ENCODE measurements at places on chromosomes 4 and X.
A peak's percentile ranks its signal among the peaks of the same experiment; 100 is the strongest.

GRCh38 chr4:48248559-48248953, 21.1 kb downstream of the TEC start:
- DNase-seq, result no peak

GRCh38 chr4:151948351-151949016, 187.7 kb upstream of the GATB start:
- DNase-seq, result no peak

DNA sequence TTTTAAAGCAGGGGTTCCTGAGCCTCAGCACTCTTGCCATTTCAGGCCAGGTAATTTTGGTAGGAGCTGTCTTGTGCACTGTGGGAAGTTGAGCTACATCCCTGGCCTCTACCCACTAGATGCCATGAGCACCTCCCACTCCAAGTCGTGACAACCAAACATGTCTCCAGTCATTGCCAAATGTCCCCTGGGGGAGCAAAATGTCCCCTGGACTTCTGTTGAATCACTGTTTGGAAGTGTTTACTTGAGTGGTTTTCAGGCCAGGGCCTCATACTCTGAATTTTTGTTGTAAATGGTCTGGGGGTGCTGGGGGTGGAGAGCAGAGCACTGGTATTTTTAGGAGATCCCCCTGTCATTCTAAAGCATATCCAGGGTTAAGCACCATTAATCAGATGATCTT, 3.2 kb downstream of the PDK3 start:
- DNase-seq, result no peak

GRCh38 chr4:57308301-57308700, 198.1 kb upstream of the IGFBP7 start:
- DNase-seq, result no peak

- DNase-seq, result no peak
These were observed 341.2 kb upstream of the BOD1L1 start for GRCh38 chr4:13968723-13969122.

GRCh38 chr4:67694662-67695061, 6.3 kb downstream of the UBA6 start:
- DNase-seq, result no peak

GRCh38 chr4:177302371-177303100, 7.1 kb upstream of the NEIL3 start:
- DNase-seq, result no peak

GRCh38 chr4:55854129-55854528, 681 bp downstream of the EXOC1 start:
- no peak for DNase-seq

DNA sequence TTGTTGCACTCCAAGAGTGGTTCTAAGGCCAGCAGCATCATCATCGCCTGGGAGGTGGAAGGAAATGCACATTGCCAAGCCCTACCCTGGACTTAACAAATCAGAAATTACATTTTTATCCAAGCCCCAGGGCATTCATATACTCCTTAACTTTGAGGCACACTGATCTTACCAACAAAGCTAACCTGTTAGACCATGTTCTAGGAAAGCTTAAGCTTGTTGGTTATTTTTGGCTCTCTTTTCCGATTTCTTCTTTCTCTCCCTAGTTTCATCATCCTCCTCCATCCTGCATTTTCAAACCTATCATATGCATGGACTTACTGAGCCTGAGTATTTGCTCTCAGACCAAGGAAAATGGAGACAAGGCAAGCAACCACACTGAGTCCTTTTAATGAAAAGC, 133.4 kb downstream of the OPHN1 start:
- DNase-seq, result no peak

GRCh38 chr4:113385281-113385899, 335.9 kb downstream of the ANK2 start:
- no peak for DNase-seq

GRCh38 chrX:25285598-25285997, 269.8 kb upstream of the ARX start:
- DNase-seq, result no peak

DNA sequence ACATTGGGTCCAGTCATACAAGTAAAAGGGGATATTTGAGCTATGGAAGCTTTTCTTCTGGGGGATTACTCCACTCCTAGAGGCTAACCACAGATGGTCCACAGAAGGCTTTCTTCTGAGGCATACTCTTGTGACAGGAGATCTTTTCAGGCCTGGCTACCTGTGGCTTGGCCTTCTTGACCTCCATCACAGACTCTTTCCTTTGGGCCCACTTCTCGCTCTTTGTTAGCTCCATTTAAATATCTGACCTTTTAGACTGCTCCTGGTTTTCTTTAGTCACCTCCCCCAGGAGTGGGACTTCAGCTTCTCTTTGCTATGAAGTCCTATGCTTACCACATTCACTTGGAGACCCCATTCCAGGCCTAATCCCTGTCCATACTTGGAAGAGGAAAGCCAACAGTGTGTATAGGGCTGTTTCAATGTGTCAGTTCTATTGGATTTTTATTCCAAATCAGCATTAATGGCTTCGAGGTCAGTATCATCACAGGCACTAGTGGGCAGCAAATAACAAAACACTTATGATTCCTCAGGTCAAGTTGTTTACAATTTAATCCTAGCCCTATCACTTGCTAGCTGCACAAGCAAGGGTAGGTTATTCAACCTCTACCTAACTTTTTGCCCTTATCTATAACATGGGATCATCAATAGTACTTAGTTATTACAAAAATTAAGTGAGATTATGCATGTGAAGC, 26.3 kb downstream of the GPC3 start:
- no peak for DNase-seq

- no peak for DNase-seq
These were observed 219.4 kb downstream of the EPHA5 start for GRCh38 chr4:65450899-65451298.

- DNase-seq, result no peak
These were observed 10.2 kb downstream of the EDA start for GRCh38 chrX:69626129-69626528.

DNA sequence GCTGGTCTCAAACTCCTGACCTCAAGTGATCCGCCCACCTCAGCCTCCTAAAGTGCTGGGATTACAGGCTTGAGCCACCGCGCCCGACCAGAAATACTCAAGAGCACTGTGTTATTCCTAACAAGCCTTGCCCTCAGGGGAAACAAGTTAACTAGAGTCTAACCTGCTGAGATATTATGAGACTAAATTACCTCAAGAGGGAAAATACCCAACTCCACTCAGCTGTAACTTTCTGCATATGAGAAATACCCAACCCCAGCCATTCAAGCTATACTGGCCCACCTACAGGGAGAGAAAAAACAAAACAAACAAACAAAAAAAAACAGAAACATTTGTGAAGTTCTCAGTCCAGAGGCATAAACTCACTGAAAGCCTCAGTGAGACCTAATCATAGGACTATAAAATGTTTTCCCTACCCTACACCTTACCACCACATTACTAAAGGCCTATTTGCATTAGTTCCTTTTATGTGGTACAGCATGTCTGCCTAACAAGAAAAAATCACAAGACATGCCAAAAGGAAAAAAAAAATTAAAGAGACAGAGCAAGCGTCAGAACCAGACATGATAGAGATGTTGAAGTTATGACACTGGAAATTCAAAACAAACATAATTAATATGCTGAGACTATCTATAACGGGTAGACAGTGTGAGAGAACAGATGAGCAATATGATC, 876.0 kb downstream of the FSTL5 start:
- no peak for DNase-seq

DNA sequence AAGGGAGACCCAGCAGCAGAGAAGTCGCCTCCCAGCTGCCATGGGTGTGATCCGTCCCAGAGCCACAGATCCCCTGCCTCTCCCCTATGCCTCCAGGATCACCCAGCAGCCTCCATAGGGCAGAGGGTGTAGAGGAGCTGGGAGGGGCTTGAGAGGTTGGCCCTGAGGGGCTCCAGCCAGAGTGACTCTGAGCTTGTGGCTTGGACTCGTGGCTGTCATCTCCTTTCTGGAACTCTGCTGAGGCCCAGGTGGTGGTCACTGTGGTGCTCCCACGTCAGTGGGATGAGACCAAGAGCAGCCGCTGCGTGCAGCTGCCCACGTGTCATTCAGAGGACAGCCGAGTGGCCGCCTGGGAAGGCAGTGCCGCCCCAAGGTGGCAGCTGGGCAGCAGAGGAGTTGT, 4.2 kb downstream of the TACC3 start:
- DNase-seq, result no peak

DNA sequence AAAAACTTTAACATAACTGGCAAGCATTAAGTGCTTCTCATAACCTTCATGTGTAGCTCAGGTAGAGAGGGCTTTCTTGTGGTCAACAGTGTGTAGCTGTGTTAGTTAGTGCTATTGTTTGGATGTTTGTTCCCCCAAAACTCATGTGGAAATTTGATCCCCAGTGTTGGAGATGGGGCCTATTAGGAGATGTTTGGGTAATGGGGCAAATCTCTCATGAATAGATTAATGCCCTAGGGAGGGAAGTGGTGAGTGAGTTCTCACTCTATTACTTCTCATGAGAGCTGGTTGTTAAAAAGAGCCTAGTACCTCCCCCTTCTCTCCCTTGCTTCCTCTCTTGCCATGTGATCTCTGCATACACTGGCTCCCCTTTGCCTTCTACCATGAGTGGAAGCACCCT, 16.5 kb upstream of the SLC25A43 start:
- no peak for DNase-seq

DNA sequence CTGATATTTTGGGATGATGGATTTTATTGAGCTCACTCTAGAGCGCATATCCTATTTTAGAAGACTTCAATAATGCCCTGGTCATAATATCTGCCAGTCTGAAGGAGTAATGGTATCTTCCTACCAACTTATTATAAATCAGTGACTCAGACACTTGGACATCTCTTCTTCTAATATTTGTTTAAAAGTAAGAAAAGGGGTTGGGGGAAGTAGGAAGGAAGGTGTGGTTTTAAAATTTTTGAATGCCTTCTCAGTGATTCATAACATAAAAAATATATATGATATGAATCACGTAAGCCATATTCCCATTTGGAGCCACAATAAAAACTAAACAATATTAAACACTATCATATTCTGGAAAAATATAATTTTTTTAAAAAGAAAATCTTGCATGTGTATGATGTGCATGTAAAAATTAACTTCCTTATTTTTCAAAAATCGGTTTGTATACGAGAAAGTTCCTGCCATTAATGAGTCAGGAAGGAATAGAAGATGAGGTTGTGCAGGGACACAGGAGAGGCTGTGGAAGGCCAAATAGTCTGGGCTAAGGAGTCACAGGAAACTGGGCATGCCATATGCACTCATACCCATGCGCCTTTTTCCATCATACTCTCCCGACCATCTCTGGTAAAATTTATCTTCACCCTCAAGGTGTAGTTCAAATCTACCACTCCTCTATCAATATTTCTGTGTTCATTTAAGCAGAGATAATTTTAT, 286.5 kb downstream of the EPHA5 start:
- no peak for DNase-seq

DNA sequence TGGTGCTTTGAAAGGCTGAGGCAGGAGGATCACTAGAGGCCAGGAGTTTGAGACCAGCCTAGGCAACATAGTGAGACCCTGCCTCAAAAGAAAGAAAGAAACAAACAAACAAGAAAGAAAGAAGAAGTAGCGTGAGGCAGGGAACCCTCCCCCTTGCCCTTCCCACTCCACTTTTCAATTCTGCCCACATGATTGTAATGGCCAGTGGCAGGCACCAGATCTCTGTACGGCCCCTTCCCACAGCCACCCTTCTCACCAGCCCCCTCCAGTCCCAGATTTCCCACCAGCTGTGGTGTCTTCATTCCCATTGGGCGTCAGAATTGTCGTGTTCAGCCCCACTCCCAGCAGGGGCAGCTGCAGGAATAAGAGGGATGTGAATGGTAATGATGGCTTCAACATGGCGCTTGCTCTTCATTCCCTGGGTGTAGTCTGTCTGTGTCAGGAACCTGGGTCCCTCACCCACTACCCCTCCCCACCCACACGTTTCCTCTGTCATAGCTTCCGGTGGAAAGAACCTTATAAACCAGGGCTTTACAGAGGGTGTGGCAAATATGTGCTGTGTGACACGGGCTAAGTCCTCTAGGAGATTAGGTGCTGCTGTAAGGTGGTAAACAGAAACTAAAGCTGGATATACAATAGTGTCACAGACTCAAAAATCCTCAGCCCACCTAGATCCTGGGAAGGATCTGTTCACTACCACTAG, at the start of gene IL2RG:
Gene IL2RG, minus strand, starts transcription at position 437 of the 703 bp plus-strand sequence. Its CDS starts 38 bp downstream, at position 399.
- DNase-seq, result peak; percentile 90

GRCh38 chrX:15718283-15718970, 19.6 kb upstream of the CA5B start:
- DNase-seq, result no peak

DNA sequence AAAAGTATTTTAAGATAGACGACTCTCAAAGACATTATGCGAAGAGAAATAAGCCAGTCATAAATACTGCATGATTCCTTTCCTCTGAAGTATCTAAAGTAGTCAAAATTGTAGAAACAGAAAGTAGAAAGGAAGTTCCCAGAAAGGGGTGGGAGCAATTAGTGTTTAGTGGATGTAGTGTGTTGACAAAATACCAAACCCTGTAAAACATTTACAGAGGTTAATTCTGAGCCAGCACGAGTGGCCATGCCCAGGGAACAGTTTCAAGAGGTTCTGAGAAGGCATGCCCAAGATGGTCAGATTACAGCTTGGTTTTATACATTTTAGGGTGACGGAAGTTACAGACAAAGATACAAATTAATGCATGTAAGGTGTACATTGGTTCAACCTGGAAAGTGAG, 34.4 kb upstream of the SLC25A4 start:
- DNase-seq, result no peak

DNA sequence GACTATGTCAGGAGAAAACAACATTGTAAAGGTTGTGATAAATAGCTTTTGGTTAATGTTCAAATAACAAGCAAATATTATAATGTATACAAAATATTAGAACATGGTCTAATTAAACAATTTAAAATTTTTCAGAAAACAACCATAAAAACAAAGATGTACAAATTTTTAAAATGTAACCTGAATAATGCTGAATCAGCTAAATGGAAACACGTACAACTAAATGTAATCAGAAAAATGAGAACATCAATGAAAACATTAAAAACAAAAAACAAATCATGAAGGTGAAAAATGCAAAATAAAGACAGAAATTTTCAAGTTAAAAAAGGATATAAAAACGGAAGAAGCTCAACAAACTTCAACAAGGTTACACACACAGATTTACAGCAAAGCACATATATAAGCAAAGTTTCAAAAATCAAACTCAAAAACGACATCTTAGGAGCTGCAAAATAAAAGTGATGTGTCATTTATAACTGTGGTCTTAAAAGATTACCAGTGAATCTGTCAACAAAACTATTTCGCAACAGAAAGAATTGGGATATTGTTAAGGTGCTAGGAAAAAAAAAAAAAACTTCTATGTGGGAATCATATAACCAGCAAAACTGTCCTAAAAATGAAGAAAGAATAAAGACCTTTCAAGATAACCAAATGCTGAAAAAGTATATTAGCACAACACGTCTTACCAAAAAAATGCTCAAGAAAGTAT, 31.8 kb downstream of the ZNF732 start:
- no peak for DNase-seq

- DNase-seq, result no peak
These were observed 80.4 kb downstream of the SHROOM2 start for GRCh38 chrX:9866633-9867032.

- DNase-seq, result no peak
These were observed 147.5 kb downstream of the GATB start for GRCh38 chr4:151613290-151613689.

DNA sequence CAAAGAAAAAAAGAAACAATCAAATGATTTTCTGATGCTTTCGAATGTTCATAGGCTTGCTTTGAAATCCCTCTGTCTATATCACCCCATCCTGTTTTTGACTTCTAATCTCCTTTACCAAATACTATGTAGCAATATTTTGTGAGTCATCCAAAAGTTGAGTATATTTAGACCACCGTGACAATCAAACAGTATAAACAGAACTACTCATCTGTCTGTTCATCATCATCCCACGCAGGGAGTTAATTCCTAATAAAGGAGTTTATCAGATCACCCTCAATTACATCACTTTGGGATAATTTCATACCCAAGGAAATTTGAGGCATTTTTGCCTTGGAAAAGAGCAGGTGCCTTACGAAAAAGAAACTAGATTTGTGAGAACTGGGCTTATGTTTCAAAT, 212.9 kb downstream of the CBR4 start:
- DNase-seq, result no peak

All from CD4-positive, alpha-beta T cell treated with Interleukin-12 subunit alpha and Interleukin-12 subunit beta, for 1 hour (primary cell).